A673 (cell line): ENCODE measurements at places on chromosomes 11 and 22. TPM values are rescaled to one million over a fixed set of nuclear protein-coding genes. Genes with fewer than 3 reads are reported as not detected.

TMEM80 gene
- total RNA-seq, result 13.6 and 17.6 TPM in 2 replicates

DNA sequence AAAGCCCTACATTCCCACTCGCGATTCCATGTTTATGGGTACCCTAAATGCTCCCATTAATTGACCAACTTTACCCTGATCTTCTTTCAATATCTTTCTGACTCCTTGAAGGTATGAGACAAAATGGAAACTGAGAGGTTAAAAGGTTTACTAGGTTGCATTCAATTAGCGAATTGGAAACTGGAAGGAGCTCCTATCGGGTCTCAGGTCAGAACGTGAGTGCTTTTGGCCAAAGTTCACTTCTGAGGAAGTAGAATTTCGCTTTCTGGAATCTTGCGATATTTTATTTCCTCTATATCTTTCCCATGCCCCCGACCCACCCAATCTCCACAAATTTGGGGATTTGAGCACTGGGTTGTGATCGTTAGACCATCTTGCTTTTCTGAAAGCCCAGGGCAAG, 2.6 kb downstream of the EHF start:
- DNase-seq, result no peak

FOLR1 gene
- not detected in 2 replicates for total RNA-seq

- DNase-seq, result peak; percentile 50
These were observed 579 bp downstream of the PICALM start for GRCh38 chr11:86068138-86068871.

CHCHD10 gene
- 117 and 128 TPM in 2 replicates for total RNA-seq

- DNase-seq, result no peak
These were observed 62.2 kb downstream of the CLMP start for GRCh38 chr11:123132881-123133280.

OOSP2 gene
- total RNA-seq, result not detected in 2 replicates

DNA sequence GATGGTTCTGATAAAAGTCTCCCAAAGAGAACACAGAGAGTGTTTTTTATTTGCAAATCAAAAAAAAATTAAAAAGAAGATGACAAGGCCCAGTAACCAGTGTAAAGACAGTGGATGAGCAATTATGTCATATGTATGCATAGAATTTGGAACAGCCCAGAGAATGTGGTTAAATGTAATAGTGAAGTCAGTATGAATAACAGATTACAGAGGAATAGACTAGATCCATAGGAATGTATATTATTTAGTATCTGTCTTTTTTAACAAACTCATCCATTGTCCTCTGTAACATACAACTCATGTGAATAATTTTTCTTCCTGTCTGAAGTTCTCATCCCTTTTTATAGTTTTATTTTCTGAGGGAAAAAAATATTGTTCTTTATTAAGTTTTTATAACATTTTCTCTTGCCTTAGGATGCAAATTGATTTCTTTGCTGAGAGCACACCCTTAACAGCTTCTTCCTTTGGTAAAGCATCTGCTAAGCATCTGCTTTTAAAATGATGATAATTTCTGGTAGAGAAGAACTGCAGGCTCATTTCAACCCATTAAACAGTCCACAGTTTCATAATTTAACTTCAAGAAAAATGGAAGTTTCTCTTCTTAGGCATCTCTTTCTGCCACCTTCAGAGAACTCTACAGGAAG, 266.5 kb upstream of the MTNR1B start:
- no peak for DNase-seq

SCN4B gene
- 0.74 and 1.8 TPM in 2 replicates for total RNA-seq

CSF2RB gene
- total RNA-seq, result not detected in 2 replicates

ACTN3 gene
- not detected in 2 replicates for total RNA-seq

ST14 gene
- total RNA-seq, result 0.17 and 0.30 TPM in 2 replicates

NOL12 gene
- 51.9 and 52.9 TPM in 2 replicates for total RNA-seq

DNA sequence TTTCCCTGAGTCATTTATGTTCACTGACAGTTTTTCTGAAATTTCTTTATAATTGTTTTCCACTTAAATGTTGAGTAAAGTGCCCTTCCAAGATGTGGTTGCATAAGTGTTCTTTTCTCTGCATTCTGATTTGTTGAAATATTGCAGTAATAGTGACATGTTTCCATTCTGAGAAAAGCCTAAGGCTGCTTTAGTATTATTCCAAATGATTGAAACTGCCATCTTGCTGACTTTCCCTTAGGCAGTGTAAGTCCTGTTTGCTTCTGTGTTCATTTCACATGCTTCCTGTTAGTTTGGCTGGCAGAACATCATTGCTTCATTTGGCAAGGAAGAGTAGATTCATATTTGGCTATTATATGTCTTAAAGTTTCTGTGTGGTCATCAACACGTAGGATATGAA, 146.5 kb downstream of the ELP4 start:
- no peak for DNase-seq

POU2AF2 gene
- total RNA-seq, result not detected in 2 replicates

MS4A6A gene
- not detected in 2 replicates for total RNA-seq

GRCh38 chr11:17649261-17649660, 70.1 kb upstream of the MYOD1 start:
- no peak for DNase-seq

- no peak for DNase-seq
These were observed 47.7 kb downstream of the APOL1 start for GRCh38 chr22:36300396-36301212.

DNA sequence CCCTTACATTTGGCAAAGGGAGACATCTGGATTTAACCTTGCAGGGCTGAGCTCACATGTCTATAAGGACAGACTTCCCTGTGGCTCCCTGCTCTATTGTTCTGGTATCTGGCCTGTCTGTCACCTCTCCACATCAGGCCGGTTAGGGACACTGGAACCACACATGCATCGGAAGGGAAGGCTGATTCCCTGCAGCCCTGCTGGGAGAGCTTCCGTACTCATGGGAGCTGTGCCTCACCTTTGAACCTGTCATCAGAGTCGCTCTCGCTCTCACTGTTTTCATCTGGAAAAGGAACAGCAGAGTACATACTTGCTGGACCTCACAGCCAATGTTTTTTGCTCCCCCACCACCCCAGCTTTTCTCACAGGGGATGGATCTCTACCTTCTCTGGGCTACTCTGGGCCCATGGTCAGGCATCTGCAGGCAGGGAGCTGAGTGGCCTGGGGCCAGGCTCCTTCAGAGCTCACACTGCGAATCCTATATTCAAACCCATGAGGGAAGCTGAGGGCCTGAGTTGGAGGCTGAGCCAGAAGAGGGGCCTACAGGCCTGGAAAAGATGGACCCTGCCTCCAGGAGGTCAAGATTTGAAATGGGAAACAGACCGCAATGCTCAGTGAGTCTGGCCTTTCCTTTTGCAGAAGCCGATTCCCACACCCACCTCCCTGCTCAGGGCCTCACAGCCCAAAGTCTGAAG, 31.3 kb downstream of the RPL27A start:
- DNase-seq, result no peak

- no peak for DNase-seq
These were observed 10.2 kb downstream of the OMP start for GRCh38 chr11:77112641-77113381.

GTPBP1 gene
- total RNA-seq, result 88.2 and 96.2 TPM in 2 replicates

GRCh38 chr11:3201677-3202181, 16.9 kb downstream of the MRGPRG start:
- no peak for DNase-seq

GRCh38 chr11:122779047-122779629, 59.2 kb upstream of the CRTAM start:
- peak; percentile 86 for DNase-seq

RRAS2 gene
- 23.3 and 24.8 TPM in 2 replicates for total RNA-seq

DNA sequence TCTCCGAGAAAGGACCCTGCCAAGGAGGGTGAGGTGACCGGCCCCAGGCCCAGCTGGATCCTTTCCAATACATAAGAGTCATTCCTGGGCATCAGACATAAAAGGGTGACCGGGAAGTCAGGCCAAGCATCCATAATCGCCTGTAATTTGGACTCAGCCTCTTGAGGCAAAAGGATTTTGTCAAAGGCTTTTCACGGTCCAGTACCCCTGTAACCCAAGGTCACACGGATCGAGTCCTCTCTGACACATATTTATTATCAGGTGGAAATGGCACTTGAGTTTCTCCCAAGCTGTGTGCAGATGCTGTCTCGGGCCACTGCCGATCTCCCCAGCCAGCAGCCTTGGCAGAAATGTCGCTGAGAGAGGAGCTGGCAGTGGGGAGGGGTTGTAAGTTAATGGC, 556.5 kb downstream of the MN1 start:
- DNase-seq, result no peak

OR5P2 gene
- not detected in 2 replicates for total RNA-seq

KDM4D gene
- 3.0 and 3.9 TPM in 2 replicates for total RNA-seq

DNA sequence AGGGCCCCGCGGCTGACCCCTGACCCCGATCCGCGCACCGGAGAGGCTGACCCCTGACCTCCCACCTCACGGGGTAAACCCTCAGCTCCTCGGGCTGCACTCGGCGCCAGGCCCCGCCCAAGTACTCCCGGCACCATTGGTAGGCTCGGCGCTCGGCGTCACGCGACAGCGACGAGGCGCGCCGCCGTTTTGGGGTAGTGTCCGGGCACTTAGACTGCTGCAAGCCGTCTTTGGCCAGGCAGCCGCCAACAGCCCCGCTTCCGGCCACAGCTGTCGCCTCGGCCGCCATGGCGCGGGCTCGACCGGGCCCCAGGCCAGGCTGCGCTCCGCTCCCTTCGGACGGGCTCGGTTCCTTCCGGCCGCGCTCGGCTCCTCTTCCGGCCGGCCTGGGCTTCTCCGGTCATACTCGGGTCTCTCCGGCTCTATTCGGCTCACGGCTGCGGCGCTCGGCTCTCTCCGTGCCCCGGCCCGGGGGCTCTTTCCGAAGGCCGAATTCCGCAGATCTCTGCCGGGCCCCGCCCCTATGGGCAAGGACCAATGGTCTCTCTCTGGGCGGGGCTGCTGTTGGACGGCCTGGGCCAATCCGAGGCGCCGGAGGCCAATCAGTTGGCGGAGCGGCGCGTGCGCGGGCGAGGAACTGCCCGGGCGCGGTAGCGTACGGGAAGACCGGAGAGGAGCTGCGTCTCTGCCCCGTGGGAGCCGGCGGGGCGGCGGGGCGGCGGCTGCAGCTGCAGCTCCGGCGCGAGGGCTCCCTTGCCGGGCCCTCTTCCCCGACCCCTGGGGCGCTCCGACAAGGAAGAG, at the start of gene CHKB:
Gene CHKB (minus strand): TSS at position 357 of the 801 bp plus-strand sequence. CDS start 68 bp downstream, at position 289.
- peak; percentile 99 for DNase-seq

- DNase-seq, result no peak
These were observed 471 bp upstream of the CEP126 start for GRCh38 chr11:101914341-101914737.

GRCh38 chr11:59756845-59757244, 1.7 kb downstream of the STX3 start:
- no peak for DNase-seq

- no peak for DNase-seq
These were observed 73.2 kb downstream of the DBX1 start for GRCh38 chr11:20087118-20087521.

- no peak for DNase-seq
These were observed 127.1 kb downstream of the LDLRAD3 start for GRCh38 chr11:36070954-36071330.

DNA sequence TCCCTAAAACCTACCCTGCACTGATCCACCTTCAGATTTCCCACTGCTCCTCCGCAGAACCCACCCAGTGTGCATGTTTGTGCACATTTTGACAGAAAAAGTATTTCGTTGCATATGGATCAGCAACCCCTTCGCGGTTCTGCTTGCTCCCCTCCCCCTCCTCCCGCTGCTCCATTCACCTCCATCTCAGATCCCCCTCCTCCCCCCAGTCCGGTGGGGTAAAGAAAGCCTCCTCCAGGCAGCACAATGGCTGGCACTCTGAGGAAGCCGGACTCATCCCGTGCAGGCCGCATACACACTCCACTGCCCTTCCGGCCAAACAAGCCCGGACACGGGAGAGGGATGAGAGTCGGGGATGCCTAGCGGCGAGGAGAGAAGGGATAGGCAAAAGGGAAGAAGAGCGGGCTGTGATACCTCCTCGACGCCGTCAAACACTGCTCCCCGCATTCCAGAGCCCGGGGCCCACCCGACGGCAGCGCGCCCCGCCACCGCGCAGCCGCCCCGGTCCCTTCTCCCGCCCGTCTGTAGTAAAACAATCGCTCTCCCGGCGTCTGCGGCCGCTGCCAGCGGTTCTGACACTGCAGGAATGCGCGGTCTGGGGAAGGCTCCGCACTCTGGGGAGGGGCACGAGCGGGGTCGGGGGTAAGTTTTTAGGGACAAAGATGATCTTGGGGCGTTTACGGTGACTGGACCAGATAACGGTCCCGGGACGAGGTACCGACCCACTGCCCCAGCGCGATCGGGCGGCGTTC, 915 bp downstream of the FEZ1 start:
- DNase-seq, result no peak

DNA sequence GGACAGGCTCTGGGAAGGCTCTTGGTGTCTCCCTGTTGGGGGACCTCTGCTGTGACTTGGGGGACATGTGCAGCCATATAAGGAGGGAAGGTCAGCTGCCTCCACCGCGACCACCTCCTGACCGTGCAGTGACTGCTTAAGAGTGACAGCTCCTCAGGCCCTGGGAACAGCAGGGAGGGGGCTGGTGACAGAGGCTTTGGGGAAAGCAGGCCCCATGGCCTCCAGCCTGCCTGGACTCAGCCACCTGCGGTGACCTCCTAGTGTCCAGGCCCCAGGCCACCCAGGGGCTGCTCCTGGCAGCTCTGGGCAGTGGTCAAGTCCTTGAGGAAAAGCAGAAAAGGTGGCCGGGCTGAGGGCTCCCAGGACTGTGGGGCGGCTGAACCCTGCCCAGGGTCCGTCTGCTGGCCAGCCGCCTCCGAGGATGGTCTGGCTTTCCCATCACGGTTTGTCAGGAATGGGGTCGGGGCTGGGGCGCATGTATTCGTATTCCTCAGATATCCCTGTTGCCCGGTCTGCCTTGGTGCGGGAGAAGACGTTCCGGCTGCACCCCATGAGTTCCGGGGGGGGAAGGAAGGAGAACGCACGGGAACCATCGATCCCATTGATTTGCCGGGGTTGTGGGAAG, 96.8 kb downstream of the WNT7B start:
- DNase-seq, result no peak

VWCE gene
- total RNA-seq, result 8.0 and 8.6 TPM in 2 replicates

DNA sequence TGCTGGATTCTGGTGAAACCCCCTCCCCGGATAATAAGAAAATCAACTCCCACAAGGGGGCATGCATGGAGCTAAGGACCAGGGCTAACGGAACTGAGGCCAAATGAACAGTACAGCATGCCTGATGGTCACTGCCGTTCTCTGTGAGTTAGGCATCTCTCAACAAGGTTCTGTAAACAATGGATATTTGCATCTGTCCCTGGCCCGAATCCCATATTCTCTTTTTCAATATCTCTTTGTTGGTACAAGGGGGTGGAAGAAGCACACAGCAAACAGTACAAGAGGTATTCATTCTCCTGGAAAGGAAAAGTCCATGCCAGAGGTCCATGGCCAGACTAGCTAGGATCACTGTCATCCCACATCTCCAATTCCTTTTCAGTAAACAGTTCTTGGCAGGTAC, 32.2 kb upstream of the APOA1 start:
- no peak for DNase-seq

CAPN5 gene
- total RNA-seq, result 4.3 and 7.0 TPM in 2 replicates

- DNase-seq, result peak; percentile 65
These were observed 73.7 kb downstream of the SCN3B start for GRCh38 chr11:123580557-123581275.

- peak; percentile 39 for DNase-seq
These were observed 422 bp downstream of the GLB1L2 start for GRCh38 chr11:134332189-134332631.

GRCh38 chr11:119377961-119378667, 3.4 kb downstream of the USP2 start:
- DNase-seq, result no peak

HOATZ gene
- total RNA-seq, result 0.58 TPM in 1 of 2 replicates, not detected in the other

SCT gene
- 1.1 TPM in 1 of 2 replicates, not detected in the other for total RNA-seq
